Chondrocyte (in vitro differentiated cells): ENCODE measurements at places on chromosomes 4 and X. TPM values are rescaled to one million over a fixed set of nuclear protein-coding genes. Genes with fewer than 3 reads are reported as not detected.

VSIG4 gene
- total RNA-seq = not detected in 3 replicates

GRCh38 chrX:68936608-68937007 lies 107.8 kb downstream of the EFNB1 start:
- H3K36me3 ChIP-seq = no peaks in the 10 kb centered on the region
- no peak for DNase-seq
- no peaks in the 10 kb centered on the region for H3K27me3 ChIP-seq

- peaks cover 27% of the 10 kb centered on the region for H3K4me1 ChIP-seq
- no peak overlapping the region for H3K27ac ChIP-seq
- no peaks in the 10 kb centered on the region for H3K36me3 ChIP-seq
These were observed 115.4 kb downstream of the EFNB1 start for GRCh38 chrX:68944211-68944610.

DNA sequence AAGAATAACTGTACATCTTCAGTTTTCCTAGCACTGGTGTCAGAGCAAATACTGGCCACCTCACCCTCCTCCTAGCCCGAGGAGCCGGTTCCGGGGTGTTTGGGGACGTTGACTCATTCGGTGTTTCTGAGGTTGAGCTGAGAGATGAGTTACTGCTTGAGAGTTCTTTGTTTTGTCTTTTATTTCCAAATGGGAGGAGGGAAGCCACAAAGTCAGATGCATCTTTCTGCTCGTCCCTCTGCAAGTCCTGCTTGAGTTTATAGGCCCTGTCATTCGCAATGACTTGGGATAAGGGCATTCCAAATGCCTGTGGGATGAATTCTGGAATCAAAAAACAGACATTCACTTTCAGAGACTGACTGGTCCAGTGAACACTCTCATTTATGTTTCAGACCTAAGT lies 77.5 kb downstream of the HCCS start:
- H3K27ac ChIP-seq = no peak overlapping the region
- no peaks in the 10 kb centered on the region for H3K27me3 ChIP-seq
- no peak for DNase-seq
- H3K4me1 ChIP-seq = peaks cover 6% of the 10 kb centered on the region
- H3K4me3 ChIP-seq = no peak overlapping the region

GRCh38 chrX:115013705-115014104 lies 3.7 kb downstream of the IL13RA2 start:
- H3K27me3 ChIP-seq = peaks cover 23% of the 10 kb centered on the region
- H3K4me3 ChIP-seq = no peak overlapping the region
- no peak overlapping the region for H3K27ac ChIP-seq
- no peak for DNase-seq

BTK gene
- not detected in 3 replicates for total RNA-seq

DNA sequence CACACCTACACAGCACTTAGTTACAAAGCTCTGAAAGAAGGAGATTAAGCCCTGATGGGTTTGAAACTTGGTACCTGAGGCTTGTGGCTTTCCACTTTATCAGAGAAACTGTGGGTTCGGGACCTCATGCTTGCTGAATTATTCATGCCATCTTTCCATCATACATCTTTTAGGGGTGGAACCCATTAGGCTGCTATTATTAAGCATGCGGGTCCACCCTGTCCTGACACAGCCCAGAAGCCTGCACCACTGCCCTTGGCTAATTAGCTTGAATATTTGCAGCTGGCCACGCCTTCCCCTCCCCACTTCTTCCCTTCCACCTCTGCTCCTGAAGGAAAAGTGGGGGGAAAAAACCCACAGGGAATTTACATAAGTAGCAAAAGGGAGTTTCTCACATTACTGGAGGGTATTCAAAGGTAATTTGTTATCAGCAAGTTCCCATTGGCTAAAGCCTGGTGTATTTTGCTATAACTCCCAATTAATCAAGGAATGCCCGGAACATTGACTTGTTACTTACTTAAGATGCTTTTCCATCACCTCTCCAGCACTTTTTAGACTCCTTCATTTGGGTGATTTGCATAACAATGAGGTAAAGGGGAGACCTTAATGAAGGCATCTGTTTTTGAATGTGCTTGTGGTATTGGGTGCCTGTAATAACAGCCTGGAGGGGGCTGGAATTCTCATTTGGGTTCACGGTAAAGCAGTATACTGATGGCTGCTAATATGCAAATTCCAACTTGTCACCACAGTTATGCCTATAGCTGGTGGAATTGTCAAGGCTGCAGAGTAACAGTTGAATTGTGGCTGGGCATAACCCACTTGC lies 231.7 kb upstream of the GATB start:
- H3K27ac ChIP-seq = no peak overlapping the region
- H3K4me1 ChIP-seq = peaks cover 8% of the 10 kb centered on the region
- H3K4me3 ChIP-seq = no peak overlapping the region
- H3K36me3 ChIP-seq = no peaks in the 10 kb centered on the region
- no peak for DNase-seq

CCNB3 gene
- 0.59 to 1.6 TPM (median 0.89 TPM) in 3 replicates for total RNA-seq

NSG1 gene
- total RNA-seq = 0.42 TPM in 1 of 3 replicates, not detected in the others

GRCh38 chr4:38386005-38386551 lies 277.9 kb upstream of the KLF3 start:
- H3K36me3 ChIP-seq = no peaks in the 10 kb centered on the region
- peaks cover 20% of the 10 kb centered on the region for H3K4me1 ChIP-seq
- no peak overlapping the region for H3K27ac ChIP-seq
- H3K27me3 ChIP-seq = no peaks in the 10 kb centered on the region

DNA sequence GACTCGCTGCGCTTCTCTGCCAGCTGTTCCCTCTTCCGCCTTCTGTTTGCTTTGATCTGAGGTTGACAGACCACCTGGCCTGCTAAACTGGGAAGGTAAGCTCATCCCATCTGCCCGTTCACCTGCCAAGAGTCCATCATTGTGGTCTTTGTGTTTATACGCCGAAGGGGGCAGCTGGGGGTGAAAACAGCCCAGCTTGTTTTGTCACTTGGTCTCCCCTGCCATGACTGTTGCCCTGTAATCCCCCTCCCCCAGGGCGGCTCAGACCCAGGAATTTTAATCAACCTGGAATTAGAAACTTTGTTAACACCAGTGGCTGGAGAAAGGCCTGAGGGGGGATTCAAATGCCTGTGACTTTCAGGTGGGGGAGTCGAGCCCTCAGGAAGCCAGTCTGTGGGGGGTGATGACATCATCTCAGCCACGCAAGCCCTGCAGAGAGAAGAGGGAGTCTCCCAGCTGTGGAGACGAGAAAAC lies 333.3 kb downstream of the BCOR start:
- no peak for DNase-seq
- no peaks in the 10 kb centered on the region for H3K36me3 ChIP-seq
- no peak overlapping the region for H3K27ac ChIP-seq
- no peak overlapping the region for H3K4me3 ChIP-seq
- H3K4me1 ChIP-seq = peaks cover 49% of the 10 kb centered on the region

- no peaks in the 10 kb centered on the region for H3K27me3 ChIP-seq
- peaks cover 1% of the 10 kb centered on the region for H3K36me3 ChIP-seq
- no peak for DNase-seq
- peaks cover 63% of the 10 kb centered on the region for H3K4me1 ChIP-seq
- no peak overlapping the region for H3K4me3 ChIP-seq
- peak overlapping the region; percentile 87 for H3K27ac ChIP-seq
These were observed 84.6 kb downstream of the TSPAN5 start for GRCh38 chr4:98573791-98574190.

MAGEC2 gene
- total RNA-seq = not detected in 3 replicates

DNA sequence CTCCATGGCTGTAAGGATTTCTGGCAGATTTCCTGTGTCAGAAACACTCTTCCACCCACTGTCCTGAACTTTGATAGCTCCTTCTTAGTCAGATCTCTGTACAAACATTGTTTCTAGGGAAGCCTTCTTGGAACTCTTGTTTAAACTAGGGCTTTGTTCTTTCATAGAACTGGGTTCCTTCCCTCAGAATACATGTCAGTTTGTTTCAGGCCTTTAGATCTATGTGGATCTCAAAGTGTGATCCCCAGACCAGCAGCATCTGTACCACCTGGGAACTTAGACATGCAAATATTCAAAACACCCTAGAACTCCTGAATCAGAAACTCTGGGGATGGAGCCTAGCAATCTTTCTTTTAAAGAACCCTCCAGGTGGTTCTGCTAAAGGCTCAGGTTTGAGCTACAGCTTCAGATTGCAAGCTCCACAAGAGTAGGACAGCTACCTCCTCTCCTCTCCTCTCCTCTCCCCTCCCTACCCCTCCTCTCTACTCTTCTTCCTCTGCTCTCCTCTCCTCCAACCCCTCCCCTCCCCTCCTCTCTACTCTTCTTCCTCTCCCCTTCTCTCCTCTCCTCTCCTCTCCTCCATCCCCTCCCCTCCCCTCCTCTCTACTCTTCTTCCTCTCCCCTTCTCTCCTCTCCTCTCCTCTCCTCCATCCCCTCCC lies 12.7 kb downstream of the RASSF6 start:
- no peak for DNase-seq
- H3K4me1 ChIP-seq = peaks cover 8% of the 10 kb centered on the region
- H3K27ac ChIP-seq = no peak overlapping the region
- H3K36me3 ChIP-seq = no peaks in the 10 kb centered on the region
- peaks cover 43% of the 10 kb centered on the region for H3K27me3 ChIP-seq

DNA sequence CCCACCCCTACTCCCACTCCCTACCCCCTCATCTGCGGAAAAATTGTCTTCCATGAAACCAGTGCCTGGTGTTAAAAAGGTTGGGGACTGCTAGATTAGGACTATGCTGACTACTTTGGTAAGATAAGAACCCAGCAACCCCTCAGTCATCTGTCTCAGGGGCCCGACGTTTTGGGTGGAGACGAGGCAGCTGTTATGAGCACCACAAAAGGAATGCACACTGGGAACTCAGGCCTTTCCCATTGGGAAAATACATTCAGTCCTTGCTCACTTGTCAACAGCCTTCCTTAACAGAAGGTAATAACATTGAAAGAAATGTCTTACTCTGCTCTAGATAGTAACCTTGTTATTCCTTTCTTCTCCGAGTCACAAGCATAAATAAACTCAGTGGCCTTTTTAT lies 310.8 kb downstream of the AFF2 start:
- H3K27me3 ChIP-seq = no peaks in the 10 kb centered on the region
- H3K27ac ChIP-seq = peak overlapping the region; percentile 58
- DNase-seq = no peak
- no peak overlapping the region for H3K4me3 ChIP-seq
- peaks cover 13% of the 10 kb centered on the region for H3K4me1 ChIP-seq

CT45A2 gene
- not detected in 3 replicates for total RNA-seq

- H3K27me3 ChIP-seq = no peaks in the 10 kb centered on the region
- peaks cover 28% of the 10 kb centered on the region for H3K36me3 ChIP-seq
- peaks cover 5% of the 10 kb centered on the region for H3K4me1 ChIP-seq
- no peak overlapping the region for H3K4me3 ChIP-seq
- DNase-seq = no peak
These were observed 51.2 kb downstream of the IRF2 start for GRCh38 chr4:184423003-184423686.

DNA sequence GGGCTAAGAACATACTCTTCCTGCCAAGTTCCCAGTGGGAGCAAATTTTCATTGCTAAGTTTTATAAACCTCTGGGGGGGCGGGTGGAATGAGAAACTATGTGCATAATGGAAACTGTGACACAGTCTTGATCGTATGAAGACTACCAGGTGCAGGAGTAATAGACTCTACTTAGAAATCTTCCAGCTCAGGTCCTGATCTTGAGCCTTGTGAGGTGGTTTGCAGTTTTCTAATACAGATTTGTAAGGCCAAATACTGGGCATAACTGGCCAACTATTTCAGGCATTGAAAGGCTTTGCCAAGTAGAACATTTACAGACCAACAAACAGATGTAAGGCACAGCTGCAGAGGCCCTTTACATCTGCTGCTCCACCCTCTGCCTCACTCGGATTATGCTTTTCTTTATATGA lies 89.7 kb upstream of the CBR4 start:
- peaks cover 68% of the 10 kb centered on the region for H3K4me1 ChIP-seq
- H3K27me3 ChIP-seq = no peaks in the 10 kb centered on the region
- peak overlapping the region; percentile 97 for H3K27ac ChIP-seq

DNA sequence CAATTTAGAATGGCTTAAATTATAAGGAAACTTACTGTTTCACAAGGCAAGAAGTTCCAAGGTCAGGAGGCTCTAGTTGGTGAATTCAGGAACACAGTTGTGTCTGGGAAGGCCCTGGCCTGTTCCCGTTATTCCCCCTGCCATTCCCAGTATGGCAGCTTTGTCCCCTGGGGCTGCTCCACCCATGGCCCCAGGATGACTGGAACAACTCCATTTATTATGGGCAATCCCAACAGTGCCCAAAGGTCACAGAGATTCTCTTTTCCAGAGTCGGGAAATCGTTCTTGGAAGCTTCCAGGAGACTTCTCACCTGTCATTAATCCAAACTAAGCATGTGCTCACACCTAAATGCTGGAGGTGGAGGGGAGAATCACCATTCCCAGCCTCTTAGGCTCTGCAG lies 2.8 kb upstream of the PRKG2 start:
- no peak overlapping the region for H3K27ac ChIP-seq
- H3K4me1 ChIP-seq = peaks cover 11% of the 10 kb centered on the region
- H3K27me3 ChIP-seq = peaks cover 37% of the 10 kb centered on the region
- DNase-seq = no peak
- no peaks in the 10 kb centered on the region for H3K36me3 ChIP-seq

NWD2 gene
- not detected in 3 replicates for total RNA-seq

LANCL3 gene
- total RNA-seq = 0.05 TPM in 1 of 3 replicates, not detected in the others

- DNase-seq = no peak
- H3K27me3 ChIP-seq = no peaks in the 10 kb centered on the region
- no peak overlapping the region for H3K27ac ChIP-seq
- no peak overlapping the region for H3K4me3 ChIP-seq
- no peaks in the 10 kb centered on the region for H3K36me3 ChIP-seq
- peaks cover 11% of the 10 kb centered on the region for H3K4me1 ChIP-seq
These were observed 724.8 kb upstream of the FTHL17 start for GRCh38 chrX:31796624-31797023.

DNA sequence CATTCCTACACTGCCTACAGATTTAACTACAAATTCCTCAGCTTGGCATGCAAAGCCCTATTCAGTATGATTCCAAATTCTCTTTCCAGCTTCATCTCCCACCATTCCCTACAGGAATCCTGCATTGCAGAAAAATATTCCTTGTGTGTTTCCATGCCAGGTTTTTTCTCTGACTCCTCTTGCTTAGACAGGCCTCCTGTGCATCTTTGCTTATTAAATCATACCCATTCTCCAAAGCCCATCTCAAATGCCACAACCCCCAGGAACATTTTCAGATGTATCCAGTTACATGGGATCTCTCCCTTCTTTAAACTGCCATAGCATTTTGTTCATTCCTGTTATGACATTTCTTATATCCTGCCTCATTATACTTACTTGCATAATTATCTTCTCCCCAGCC lies 106.4 kb upstream of the GRIA3 start:
- H3K27ac ChIP-seq = no peak overlapping the region
- H3K4me1 ChIP-seq = peaks cover 6% of the 10 kb centered on the region
- H3K36me3 ChIP-seq = no peaks in the 10 kb centered on the region
- H3K4me3 ChIP-seq = no peak overlapping the region

- no peak for DNase-seq
- H3K4me1 ChIP-seq = peaks cover 7% of the 10 kb centered on the region
- H3K27me3 ChIP-seq = no peaks in the 10 kb centered on the region
- H3K36me3 ChIP-seq = no peaks in the 10 kb centered on the region
- no peak overlapping the region for H3K27ac ChIP-seq
These were observed 26.2 kb downstream of the PRSS12 start for GRCh38 chr4:118326585-118326984.

DNA sequence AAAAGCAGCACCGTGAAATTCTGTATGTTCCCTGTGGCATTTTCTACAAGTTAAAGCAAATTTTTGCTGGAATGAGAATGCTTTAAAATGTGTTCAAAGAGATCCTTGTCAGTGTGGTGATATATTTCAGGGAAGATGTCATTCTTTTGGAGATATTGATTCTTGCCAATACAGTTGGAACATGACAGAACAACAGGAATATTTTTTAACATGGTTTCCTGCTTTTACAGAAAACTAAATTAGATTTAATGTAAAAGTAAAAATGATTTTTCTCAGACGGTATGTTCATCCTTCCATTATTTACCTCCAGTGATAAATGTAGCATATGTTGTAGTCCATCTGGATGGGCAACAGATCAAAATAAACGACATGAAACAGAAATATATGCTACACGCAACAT lies 474.8 kb downstream of the TMA16 start:
- H3K27me3 ChIP-seq = peaks cover 3% of the 10 kb centered on the region
- H3K27ac ChIP-seq = no peak overlapping the region
- H3K4me3 ChIP-seq = no peak overlapping the region
- no peaks in the 10 kb centered on the region for H3K36me3 ChIP-seq
- no peak for DNase-seq

MXRA5 gene
- 26.3 to 103 TPM (median 26.4 TPM) in 3 replicates for total RNA-seq
